ENCODE measurements at places on chromosomes 1 and 21.

- DNase-seq, result no peak
Observed at GRCh38 chr1:17498214-17498613, 41.3 kb upstream of the ARHGEF10L start.

DNA sequence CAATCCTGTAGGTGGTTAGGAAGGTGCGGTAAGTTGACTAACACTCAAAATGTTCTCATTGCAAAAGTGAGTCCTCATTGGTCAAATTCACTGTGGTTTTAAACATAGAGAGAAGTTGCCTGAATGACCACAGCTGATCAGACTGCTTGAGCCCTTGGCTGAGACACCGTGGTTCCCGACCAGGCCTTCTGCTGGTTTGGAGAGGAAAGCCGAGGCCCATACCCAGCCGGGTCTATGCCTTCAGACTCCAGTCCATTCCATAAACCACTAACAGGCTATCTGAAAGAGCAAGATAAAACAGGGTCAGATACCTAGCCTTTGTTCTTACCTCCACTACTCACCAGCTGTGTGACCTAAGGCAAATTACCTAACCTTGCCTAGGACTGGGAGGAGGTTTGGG lies 133.9 kb downstream of the LMX1A start:
- no peak for DNase-seq

DNA sequence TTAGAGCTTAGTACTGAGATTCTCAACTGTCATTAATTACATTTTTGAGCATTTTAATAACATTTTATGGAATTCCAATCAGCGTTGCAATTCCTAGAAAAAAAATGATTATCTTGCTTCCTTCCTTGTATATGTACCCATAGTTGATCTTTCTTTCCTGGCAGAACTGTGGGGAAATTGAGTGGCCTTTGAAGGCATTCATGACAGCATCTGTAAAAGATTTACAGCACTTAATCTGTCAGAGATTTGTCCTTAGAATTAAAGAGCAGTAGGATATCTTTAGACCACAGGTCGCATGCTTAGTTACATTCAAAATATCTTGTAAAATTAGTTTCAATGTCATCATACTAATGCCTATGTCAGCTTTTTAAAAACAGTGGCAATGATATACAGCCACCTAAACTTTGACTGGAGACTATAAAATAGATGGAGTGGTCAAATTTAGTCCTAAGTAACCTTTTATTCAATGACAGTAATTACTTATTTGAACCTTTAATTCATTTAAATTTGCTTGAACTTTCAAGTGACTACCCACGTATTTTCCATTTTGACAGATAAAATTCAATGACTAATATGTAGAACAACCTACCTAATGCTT lies 692.0 kb downstream of the NCAM2 start:
- no peak for DNase-seq

DNA sequence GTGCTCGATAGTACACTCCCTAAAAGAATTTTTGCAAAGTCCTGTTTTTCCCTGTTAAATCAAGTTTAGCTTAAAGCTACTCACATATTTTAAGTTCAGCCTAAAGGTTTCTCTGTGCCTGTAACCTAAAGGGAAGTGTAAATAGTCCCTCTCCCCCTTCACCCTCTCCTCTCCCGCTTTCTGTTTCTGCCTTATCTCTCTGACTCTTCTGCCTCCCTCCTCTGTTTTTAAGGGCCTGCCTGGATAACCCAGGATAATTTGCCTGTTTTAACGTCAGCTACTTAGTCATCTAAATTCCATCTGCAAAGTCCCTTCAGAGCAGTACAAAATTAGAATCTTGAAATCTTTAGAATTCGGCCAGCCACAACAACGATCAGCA lies 92.6 kb downstream of the NID1 start:
- DNase-seq, result no peak

DNA sequence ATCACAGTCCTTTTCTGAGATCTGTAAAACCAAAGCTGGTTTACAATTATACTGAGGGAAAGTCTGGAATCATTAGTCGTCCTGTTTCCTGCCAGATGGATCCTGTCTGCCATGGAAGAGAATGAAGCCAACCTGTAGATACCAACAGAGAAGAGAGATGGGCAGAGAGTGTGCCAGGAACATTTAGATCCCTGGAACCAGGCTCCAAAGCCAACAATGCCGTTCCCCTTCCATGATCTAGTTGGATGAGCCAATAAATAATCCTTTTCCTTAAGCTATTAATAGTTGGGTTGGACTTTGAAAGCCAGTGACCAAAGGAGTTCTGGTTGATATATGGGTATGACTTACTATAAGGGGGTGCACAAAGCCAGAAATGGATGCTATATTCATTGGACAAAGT lies 15.0 kb downstream of the CAPN8 start:
- no peak for DNase-seq

DNA sequence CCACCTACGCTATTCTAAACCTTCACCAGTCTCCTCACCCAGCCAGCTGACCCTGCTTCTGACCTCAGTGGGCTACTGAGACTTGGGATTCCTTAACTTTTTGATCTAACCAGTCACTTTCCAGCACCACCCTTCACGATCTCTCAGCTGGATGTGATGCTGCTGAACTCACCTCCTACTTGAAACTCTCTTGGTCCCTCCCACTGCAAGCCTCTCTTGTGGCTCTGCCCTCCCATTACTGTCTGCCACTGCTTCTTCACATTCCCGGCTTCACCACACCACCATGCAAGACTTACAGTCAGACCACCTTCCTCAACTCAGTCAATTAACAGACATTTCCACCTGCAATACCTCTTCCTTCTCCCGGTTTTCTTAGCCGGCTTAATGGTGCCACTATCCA lies 6.3 kb downstream of the TAF5L start:
- DNase-seq, result no peak

DNA sequence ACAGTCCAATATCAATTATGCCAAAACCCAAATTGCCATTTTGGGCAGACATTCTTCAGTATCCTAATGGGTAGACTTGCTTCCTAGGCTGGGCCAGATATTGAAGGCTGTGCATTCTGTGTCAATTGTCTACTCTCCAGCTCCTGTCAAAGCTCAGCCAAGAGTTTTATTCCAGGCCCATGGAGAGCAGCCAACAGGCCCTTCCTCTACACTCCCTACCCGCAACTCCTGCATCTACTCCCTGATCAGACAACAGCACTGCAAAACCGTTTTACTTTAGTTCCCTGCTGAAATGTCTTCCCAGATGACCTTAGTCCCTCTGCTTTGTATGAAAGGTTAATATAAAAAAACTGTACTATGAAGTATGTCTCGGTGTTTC lies 6.6 kb upstream of the ADORA3 start:
- DNase-seq, result no peak

DNA sequence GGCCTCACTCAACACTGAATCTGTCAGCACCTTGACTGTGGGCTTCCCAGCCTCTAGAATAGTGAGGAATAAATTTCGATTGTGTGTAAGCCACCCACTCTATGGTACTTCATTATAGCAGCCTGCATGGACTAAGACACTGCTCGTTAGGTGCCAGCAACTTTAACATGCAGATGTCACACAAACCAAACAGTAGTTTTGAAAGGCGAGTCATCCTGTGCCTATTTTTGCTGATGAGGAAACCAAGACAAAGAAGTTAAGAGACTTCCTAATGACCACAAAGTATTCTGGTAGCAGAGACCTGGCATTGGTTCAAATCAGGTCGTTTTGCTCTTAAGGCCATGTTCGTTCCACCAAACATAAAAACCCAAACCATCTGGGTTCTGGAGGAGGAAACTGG lies 42.9 kb downstream of the BATF3 start:
- no peak for DNase-seq

- DNase-seq, result peak; percentile 62
Observed at GRCh38 chr21:38805328-38806152, at the start of gene ETS2. TSS of gene ETS2 (plus strand) at chr21:38805929. CDS start at chr21:38810035, 4,106 bp downstream.

- no peak for DNase-seq
Observed at GRCh38 chr1:83698644-83699043, 300.3 kb downstream of the TTLL7 start.

DNA sequence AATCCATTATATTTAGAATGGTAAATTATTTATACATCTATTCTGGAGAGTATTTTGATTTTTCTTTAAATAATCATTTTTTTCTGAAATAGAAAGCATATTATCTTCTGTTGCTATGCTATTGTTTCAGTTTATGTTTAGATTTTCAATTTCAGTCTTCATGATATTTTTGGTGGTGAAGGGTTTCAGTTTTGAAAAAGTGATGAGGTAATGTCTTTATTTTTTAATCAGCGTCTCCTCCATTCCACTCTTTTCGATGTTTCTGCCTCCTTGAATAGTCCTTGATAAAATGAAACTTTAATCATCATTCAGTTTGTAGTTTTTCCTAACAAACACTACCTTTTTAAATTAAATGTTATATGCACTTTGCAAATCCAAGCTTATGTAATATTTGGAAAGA lies 428.6 kb downstream of the PTPRC start:
- no peak for DNase-seq

GRCh38 chr1:61271412-61271789 lies 189.0 kb downstream of the NFIA start:
- no peak for DNase-seq

GRCh38 chr1:212583643-212584042 lies 24.9 kb upstream of the ATF3 start:
- DNase-seq, result no peak

- no peak for DNase-seq
Observed at GRCh38 chr1:35863881-35864625, 19.0 kb upstream of the AGO1 start.

DNA sequence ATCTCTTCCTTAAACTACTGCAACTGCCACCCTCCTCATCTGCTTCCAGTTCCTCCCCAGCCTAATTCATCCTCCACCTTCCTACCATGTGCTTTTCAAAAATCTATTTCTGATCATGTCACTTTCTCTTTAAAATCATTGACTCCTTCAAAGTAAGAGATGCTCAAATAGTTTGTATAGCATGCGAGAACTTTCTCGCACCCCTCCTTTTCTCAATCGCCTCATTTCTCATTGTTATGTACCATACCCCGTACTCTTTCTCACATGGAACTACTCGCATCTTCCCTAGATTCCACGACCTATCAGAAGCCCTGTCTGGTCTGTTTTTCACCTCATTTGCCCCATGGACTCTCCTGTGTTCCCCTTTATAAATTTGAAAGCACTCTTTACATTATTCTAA lies 238.2 kb downstream of the NRIP1 start:
- DNase-seq, result no peak

DNA sequence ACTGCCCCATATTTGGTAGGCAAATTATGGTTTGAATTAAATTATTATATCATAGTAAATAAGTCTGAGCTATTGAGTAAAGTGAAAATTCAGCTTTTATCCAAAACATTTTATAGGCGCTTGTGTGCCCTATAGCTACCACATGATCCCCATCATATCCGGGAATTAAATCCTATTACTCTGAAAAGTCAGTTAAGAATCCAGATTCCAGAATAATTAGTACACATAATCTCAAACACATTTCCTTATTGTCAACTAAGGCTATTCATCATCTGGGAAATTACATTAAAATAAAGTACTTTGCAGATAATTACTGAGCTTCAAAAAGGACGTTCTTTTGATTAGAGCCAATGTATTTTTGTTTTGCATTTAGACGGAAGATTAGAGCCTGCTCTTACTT lies 72.3 kb downstream of the CTH start:
- no peak for DNase-seq

DNA sequence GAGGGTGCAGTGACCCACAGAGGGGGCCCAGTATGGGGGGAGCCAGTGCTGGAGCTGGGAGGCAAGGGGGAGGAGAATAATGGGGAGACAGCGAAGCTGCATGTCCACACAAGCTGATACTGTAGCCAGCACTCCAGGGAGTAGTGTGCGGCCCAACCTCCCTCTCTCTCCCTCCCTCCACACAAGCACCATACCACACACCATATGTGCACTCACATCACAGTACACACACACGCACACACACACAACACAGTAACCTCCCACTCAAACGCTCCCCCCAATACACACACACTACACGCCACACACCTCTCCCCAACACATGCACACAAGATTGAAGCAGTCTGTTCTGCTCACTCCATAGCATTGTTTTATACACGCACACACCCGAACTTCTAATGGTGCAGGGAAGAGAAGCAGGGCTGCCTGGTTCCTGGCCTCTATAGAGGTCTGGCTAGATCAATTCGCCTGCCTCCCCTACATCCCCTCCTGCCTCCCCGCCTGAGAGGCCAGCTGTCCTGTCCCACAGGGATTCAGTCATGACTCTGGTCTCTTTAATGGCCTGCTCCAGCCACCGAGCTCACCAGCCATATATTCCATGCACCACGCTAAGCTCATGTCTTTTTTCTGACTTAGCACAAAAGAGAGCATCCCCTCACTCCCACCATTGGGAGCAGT lies 3.8 kb downstream of the NCDN start:
- DNase-seq, result no peak

DNA sequence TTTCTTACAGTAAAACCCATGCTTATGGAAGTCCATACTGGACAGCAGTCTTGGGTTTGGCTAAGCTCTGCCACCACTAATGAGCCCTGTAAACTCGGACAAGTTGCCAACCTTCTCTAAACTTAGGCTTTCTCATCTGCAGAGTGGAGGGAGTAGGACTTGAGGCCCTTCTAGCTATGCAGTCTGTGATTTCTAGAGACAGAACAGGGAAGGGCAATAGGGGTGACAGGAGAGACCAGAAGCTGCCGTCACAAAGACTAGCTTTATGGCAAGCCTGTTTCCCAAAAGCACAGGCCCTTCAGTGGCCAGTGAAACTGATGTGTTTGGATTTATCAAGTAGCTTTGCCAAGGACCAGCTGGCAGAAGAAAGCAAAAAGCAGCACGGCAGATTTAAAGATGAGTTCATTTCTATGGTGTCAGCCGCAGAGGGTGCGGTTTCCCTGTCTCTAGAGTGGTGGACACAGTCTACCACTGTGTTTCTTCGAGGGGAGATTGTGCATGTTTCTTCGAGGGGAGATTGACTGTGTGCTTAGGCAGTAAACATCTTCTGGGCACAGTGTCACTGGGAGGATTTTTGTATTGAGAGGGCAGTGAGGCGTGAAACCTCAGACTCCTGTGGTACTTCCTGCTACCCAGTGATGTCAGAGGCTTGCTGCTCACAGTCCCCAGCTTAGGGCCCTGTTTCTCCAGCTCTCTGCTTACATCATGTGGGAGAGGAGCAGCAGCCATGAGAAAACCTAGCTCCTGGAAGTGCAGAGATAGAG lies 119.0 kb downstream of the ROR1 start:
- no peak for DNase-seq

DNA sequence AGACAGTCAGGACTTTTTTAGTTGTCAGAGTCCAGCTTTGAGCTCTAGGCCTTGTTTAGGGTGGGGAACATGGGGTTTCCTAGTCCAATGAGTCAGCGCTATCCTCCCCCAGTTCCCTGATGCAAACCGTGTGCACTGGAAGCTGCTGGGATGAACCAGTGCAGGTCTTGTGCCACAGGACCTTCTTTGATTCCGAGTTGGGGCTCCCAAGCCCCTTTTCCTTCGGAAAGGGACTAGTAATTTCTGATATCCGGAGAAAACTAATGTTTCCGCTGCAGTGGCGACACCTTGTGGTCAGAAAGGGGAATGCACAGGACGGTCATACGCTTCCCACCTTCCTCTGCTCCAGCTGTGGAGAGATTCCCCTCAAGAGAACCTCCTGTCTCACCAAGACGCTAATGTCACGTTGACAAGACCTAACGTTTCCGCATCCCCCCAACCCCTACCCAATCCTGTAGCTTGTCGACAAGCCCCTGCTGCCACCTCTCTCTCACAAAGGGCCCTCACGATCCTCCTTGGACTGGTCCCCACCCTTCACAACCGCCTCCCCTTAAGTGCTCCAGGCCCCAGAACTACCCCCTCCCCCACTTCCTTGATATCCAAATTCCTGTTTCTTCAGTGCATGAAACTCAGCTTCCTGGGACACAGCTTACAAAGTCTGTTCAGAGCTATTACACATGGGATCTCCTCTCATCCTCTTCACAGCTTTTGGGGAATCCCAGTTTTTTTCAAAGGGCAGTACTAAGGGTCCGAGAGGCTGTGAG lies 30.9 kb downstream of the GPA33 start:
- peak; percentile 45 for DNase-seq
